ENCODE measurements at places on chromosomes 2 and 18.
A peak's percentile ranks its signal among the peaks of the same experiment; 100 is the strongest.

- peak; percentile 38 for DNase-seq
Observed at GRCh38 chr2:16617282-16618266, 48.1 kb downstream of the CYRIA start.

GRCh38 chr2:239298116-239298804 is 102.6 kb downstream of the HDAC4 start:
- peak; percentile 88 for DNase-seq

DNA sequence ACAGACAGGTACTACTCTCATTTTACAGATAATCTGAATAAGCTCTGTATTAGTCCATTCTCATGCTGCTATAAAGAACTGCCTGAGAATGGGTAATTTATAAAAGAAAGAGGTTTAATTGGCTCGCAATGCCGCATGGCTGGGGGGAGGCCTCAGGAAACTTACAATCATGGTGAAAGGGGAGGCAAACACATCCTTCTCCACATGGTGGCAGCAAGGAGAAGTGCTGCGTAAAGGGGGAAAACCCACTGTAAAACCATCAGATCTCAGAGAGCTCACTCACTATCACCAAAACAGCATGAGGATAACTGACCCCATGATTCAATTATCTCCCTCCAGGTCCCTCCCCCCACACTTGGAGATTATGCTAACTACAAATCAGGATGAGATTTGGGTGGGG is 254.4 kb downstream of the KCNE4 start:
- DNase-seq, result no peak

DNA sequence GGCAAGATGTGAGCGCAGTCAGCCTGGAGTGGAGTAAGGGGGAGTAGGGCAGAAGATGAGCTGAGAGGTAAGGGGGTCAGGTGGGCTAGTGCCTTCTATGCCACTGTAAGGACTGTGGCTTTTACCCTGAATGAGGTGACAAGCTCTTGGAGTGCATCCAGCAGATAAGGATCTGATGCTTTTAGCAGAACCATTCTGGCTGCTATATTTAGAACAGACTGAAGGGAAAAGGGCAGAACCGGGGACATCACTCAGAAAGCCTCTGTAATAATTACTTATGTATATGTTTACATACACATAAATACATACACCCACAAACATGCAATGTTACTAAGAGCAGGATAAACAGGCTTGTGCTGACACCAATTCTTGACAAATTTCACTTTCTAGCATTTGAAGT is 124.8 kb downstream of the DTNB start:
- DNase-seq, result no peak

- DNase-seq, result no peak
Observed at GRCh38 chr2:146981921-146982320, 862.9 kb upstream of the ACVR2A start.

DNA sequence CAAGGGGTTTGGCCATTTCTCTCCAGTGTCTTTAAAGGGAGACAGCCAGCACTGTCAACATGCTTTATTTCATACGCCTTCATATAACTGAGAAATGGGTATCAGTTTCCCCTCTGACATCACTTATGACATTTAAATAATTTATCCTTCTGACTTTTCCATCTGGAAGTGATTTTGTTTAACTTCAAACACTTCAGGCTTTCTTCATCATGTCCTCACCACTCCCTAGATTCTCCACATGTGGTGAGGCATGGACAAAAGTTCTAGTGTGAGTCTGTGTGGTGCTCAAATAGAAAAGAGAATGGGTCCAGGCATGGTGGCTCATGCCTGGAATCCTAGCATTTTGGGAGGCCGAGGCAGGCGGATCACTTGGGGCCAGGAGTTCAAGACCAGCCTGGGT is 158.6 kb downstream of the TXNL1 start:
- no peak for DNase-seq

GRCh38 chr18:21930177-21930576 is 189.6 kb downstream of the MIB1 start:
- no peak for DNase-seq

- no peak for DNase-seq
Observed at GRCh38 chr18:51226068-51226467, 28.6 kb upstream of the MEX3C start.

DNA sequence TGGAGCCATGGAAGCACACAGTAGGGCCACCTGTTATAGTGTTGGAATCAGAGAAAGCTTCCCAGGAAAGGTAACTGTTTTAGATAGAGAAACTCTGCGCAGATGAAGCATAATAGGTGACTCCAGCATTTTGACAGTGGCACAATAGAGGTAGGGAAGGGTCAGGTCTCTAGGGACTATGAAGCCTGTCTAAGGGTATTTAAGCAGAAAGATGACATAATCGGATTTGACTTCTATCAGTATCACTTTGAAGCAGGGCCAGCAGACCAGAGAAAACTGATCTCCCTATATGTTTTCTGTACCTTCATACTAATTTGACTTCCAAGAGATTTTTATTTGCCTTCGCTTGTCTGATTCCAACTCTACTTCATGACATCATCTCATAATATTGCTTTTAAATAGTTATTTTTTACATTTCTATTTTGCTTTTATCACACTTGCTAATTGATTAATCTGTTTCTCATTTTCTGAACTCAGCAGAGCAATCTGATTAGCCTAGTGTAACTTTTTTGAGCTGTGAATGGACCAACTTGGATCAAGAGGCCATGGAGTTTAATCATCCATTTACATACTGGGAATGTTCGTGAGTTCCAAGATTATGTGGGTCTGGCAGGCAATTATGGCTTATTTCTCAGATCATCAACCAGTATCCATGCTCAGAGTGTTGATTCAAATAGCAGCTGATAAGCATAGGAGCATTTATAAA is 8.4 kb upstream of the HIBCH start:
- DNase-seq, result no peak

DNA sequence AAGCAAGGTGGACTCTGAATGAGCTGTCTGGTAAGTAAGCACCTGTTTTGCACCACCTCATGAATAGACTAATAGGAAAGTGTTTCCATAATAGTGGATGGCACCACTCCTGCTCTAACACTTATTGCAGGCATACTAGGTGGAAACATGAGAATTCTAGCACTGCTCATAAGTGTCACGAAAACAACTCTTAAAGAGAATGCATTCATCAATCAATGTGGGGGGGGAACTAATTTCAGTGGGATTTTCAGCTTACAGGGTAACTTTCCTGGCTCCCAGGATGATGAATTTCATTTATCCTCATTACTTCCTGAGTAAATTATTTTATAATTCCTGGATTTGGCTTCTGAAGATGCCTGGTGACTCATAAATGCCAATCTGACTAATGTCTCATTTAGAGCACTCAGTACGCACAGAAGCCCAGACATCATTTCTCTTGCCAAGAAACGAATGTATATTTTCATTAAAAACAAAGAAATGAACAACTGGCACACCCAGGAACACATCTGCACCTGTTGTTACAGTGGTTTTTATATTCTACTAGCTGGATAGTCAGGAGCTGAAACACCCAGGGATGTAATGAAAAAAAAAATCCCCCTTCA is 129.6 kb downstream of the PID1 start:
- DNase-seq, result no peak

DNA sequence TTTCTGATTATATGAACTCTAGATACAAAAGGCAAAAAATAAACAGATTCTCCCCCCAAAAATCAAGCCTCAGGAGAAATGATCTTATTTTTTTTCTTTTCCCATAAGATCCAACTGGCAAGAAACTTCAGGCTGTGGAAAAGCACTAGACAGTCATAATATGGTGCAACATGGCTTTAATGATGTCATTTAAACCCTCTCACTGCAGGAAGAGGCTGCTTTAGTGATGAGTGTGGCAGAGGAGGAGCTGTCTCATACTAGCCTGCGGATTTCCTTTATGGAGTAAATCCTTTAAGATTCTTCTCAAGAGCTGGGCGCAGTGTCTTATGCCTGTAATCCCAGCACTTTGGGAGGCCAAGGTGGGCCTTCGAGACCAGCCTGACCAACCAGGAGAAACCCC is 83.3 kb upstream of the CD28 start:
- no peak for DNase-seq

- no peak for DNase-seq
Observed at GRCh38 chr2:239970004-239970623, 55.0 kb downstream of the NDUFA10 start.

DNA sequence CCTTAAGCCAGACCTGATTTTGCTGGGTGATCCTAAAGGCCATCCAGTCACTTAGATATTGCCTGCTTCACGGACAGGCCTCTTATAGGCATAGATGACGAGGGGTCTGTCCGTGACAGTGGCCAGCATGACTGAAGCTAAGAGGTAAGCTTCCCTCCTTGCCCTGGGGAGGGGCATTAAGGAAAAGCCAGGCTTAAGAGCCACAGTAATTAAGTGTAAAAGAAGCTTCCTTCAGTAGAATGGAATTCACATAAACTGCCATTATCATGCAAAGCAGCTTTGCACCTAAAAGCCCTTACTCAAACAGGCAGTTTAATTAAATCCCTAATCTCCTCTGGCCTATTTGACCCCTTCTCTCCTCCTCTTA is 99.4 kb upstream of the PKDCC start:
- DNase-seq, result no peak

DNA sequence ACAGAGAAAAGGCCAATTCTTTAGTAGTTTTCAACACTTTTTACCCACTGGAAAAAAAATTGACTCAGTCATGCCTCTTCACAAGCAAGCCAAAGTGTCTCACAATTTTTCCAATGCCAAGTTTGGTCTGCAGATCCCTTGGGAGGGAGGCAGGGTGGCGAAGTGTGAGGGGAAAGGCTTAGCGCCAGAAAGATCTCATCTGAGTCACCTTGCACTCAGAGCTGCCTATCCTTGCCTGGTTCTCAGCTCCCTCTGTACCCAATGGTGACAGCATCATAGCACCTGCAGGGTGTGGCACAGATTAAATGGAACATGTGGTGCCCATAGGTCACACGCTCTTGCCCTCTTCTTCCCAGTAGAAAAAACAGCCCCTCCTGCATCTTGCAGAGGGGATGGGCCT is 55.2 kb upstream of the GYPC start:
- DNase-seq, result no peak

GRCh38 chr2:237321746-237322145 is 92.2 kb downstream of the COL6A3 start:
- no peak for DNase-seq

DNA sequence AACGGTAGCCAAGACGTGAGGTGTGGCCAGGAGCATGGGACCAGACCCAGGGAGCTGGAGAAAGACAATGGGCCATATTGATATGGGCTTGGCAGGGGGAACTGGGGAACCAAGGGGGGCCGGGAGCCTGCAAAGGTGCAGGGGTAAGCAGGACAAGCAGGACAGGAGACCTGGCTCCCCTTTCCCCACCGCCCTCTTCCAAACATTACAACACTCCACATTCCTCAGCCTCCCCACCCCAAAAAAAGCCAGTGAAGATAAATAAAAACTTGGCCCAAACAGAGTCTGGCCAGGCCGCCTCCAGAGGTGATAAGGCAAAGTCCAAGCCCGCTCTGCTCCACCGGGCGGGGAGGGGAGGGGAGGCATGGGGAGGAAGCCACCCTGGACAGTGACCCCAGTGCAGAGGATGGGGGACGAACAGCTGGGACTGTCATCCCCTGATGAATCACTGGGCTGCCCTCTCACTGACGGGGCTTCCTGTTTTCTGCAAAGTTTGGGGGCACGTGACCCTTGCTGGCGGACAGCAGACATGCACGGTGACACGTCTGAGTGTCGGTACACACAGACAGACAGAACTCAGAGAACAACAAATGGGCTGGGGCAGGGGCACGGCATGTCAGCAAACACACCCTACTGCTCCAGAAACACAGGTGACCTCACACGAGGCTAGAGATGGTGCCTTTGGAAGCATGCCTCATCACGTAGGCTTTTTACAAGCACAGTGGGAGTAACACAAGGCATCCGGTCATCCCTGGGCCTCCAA is 100.2 kb downstream of the TNS1 start:
- no peak for DNase-seq

DNA sequence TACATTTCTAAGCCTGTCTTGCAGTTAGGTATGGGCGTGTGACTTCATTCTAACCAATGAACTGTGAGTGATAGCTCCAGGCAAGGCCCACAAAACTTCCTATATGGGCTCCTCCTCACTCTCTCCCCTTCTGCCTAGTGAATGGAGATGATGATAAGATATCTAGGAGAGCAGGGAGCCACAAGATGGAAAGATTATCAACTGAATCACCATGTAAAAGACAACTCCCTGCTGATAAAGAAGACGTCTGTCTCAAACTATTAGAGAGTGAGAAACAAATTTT is 237.1 kb downstream of the GPD2 start:
- no peak for DNase-seq

DNA sequence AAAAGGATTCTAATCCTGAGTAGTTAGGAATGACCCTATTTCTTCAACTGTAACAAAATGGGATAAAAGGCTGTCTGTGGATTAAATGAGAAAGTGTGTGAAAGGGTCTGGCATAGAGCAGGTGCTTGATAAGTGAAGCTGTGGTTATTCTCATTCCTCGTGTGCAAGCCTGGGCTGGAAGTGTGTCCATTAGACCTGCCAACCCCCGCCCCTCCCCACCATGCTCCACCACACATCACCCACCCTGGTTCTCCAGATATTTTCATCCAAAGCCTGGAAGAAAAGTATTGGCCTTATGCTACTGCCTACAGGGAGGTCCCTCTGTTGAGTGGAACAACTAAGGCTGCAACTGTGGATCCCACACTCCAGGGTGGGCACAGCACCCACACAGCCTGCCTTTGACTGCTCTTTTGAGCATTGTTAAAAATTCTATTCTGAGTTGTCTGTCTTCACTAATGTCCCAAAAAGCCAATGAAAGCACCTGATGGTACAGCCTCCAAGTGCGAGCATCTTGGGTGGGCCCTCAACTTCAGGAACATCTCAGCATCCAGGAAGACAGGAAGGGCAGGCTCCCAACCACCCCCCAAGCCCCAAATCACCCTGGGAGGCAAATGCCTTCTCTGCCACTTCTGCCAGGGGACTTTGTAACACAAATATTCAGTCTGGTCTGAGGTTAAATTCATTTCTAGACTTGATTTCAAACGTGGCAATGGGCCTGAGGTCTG is 102.8 kb upstream of the PPP1CB start:
- no peak for DNase-seq

DNA sequence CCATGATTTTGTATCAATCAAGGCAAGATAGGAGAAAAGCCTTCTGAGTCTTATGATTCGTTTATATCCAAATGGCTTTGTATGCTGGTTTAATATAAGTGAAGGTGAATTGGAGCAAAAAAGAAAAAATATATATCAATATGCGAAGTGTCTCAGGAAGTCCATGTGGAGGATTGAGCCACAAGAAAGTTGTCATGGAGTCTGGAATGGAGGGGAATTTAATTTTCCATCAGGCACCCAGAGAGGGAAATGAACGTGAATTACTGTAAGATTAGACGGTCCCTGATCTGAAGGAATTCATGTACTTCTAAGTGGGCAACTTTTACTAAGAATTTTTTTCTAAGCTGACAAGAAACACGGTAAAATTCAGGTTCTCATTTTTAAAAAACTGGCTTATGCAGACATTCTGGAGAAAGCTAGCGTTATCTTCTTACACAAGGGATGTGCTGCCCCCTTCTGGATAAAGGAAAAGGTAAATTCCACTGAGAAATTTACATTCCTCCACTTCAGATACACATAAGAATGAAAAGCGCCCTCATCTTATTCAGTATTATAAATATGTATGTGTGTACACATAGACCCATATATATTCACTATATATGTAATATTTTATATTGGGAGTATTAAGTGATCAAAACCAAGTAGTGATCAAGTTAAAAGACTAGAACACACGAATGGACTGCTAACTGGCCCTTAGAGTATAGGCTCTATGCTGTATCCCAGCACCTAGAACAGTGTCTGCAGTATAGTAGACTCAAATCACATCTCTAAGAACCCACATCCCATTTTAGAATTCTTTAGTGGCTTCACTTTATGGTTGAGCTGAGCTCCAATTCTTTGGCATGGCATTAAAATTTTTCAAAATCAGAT is 289.0 kb upstream of the TFPI start:
- DNase-seq, result no peak

- DNase-seq, result no peak
Observed at GRCh38 chr2:132873738-132874137, 203.7 kb upstream of the LYPD1 start.

All from activated effector memory CD4-positive, alpha-beta T cell treated with anti-CD3 and anti-CD28 coated beads, Interleukin-2, amount 50 U/mL, for 16 hours (primary cell).